ENCODE measurements at places on chromosomes 2 and 18. TPM values are rescaled to one million over a fixed set of nuclear protein-coding genes. Genes with fewer than 3 reads are reported as not detected.

DNA sequence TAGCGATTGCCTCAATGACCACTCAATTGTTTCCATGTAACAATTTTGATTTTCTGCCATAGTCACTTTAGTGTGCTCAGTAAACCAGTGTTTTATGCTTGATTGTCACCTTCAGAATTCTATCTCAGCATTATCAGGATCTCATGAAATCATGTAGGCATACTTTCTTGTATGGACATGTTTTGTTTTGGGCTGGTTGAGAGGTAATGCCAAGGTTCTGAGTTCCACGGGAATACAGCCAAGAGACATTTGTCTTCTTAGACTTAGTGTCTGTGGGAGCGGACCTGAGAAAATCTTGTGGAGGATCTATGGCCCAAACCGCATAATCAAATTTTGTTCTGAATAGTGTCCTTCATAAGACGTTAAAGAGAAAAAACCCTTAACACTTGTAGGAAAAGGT is 10.2 kb downstream of the MSTN start:
- no peak for DNase-seq
- H3K27ac ChIP-seq, result no peak overlapping the region
- no peaks in the 10 kb centered on the region for H3K36me3 ChIP-seq
- H3K4me1 ChIP-seq, result no peaks in the 10 kb centered on the region
- no peak overlapping the region for H3K4me3 ChIP-seq

- H3K4me1 ChIP-seq, result no peaks in the 10 kb centered on the region
- no peak for DNase-seq
- no peak overlapping the region for H3K4me3 ChIP-seq
- H3K27me3 ChIP-seq, result no peaks in the 10 kb centered on the region
- H3K27ac ChIP-seq, result no peak overlapping the region
Measured at GRCh38 chr18:12975488-12975887, 15.7 kb upstream of the CEP192 start.

DNA sequence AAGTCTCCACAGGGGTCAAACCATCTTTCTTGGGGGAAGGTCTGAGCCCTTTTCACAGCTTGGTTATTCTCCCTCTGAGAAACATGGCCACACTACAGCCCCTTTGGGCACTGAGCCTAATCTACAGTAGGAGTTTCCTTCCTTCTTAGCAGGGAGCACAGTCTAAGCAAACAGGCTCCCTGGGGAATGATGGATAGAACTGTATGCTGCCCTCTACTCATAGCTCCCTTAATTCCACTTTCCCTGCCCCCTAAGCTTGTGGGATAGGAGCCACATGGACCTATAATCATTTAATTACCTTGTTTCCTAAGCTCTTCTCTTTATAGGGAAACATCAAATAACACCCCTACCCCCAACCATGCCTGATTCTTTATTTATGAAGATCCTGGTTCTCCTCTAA is 442.1 kb upstream of the MEX3C start:
- no peak overlapping the region for H3K27ac ChIP-seq
- no peaks in the 10 kb centered on the region for H3K27me3 ChIP-seq
- H3K4me3 ChIP-seq, result no peak overlapping the region
- H3K36me3 ChIP-seq, result no peaks in the 10 kb centered on the region

DNA sequence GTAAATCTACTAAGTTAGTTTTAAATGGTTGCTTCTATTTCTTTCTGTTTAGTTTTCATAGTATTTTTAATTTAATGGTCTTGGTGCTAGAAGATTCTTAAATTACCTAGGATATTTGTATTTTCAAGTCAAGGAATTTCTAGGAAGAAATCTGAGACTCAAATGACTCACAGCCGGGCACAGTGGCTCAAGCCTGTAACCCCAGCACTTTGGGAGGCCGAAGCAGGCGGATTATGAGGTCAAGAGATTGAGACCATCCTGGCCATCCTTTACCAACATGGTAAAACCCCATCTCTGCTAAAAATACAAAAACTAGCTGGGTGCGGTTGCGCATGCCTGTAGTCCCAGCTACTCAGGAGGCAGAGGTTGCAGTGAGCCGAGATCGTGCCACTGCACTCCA is 95.5 kb downstream of the C2orf74 start:
- H3K4me1 ChIP-seq, result no peaks in the 10 kb centered on the region
- H3K27ac ChIP-seq, result no peak overlapping the region
- H3K27me3 ChIP-seq, result no peaks in the 10 kb centered on the region
- H3K36me3 ChIP-seq, result no peaks in the 10 kb centered on the region
- no peak overlapping the region for H3K4me3 ChIP-seq

- no peak for DNase-seq
- no peaks in the 10 kb centered on the region for H3K36me3 ChIP-seq
- H3K4me1 ChIP-seq, result no peaks in the 10 kb centered on the region
- H3K27me3 ChIP-seq, result peaks cover 8% of the 10 kb centered on the region
Measured at GRCh38 chr2:158926478-158926948, 41.9 kb upstream of the TANC1 start.

DNA sequence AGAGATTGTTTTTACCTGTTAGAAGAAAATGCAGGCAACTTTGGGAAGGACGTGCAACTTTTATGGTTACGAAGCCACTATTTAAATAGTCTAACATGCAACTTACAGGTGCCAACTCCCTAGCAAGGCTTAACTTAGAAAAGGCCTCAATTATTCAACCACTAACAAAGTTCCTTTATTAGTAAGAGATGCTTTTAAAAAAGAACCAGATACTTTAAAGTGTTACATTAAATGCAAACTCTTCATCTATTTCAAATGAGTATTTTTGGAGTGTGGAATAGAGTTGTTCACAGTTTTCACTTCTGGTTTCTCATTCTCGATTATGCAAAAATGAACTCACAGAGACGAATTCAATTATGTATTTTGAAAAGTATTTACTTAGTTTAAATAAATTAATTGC is 51.7 kb downstream of the PELI1 start:
- no peaks in the 10 kb centered on the region for H3K27me3 ChIP-seq
- no peak overlapping the region for H3K4me3 ChIP-seq
- H3K27ac ChIP-seq, result no peak overlapping the region
- DNase-seq, result no peak
- peaks cover 3% of the 10 kb centered on the region for H3K36me3 ChIP-seq

- no peaks in the 10 kb centered on the region for H3K27me3 ChIP-seq
- H3K27ac ChIP-seq, result no peak overlapping the region
- H3K36me3 ChIP-seq, result no peaks in the 10 kb centered on the region
- H3K4me1 ChIP-seq, result no peaks in the 10 kb centered on the region
- H3K4me3 ChIP-seq, result no peak overlapping the region
Measured at GRCh38 chr2:162327134-162327769, 8.8 kb upstream of the IFIH1 start.

GRCh38 chr2:180910831-180911665 is 69.4 kb upstream of the UBE2E3 start:
- no peak overlapping the region for H3K27ac ChIP-seq
- H3K4me1 ChIP-seq, result no peaks in the 10 kb centered on the region
- no peak for DNase-seq
- no peak overlapping the region for H3K4me3 ChIP-seq
- no peaks in the 10 kb centered on the region for H3K27me3 ChIP-seq

GRCh38 chr2:143026411-143027054 is 102.7 kb upstream of the ARHGAP15 start:
- DNase-seq, result no peak
- H3K4me1 ChIP-seq, result no peaks in the 10 kb centered on the region
- H3K27me3 ChIP-seq, result peaks cover 12% of the 10 kb centered on the region
- no peaks in the 10 kb centered on the region for H3K36me3 ChIP-seq

- H3K27ac ChIP-seq, result no peak overlapping the region
- H3K27me3 ChIP-seq, result no peaks in the 10 kb centered on the region
- no peak for DNase-seq
- no peak overlapping the region for H3K4me3 ChIP-seq
- no peaks in the 10 kb centered on the region for H3K36me3 ChIP-seq
Measured at GRCh38 chr2:209383212-209383611, 40.6 kb upstream of the MAP2 start.

- no peaks in the 10 kb centered on the region for H3K27me3 ChIP-seq
- H3K36me3 ChIP-seq, result no peaks in the 10 kb centered on the region
- DNase-seq, result no peak
Measured at GRCh38 chr18:48541747-48542400, 3.0 kb downstream of the CTIF start.

- no peaks in the 10 kb centered on the region for H3K36me3 ChIP-seq
- DNase-seq, result no peak
- H3K27me3 ChIP-seq, result no peaks in the 10 kb centered on the region
- H3K4me1 ChIP-seq, result no peaks in the 10 kb centered on the region
- no peak overlapping the region for H3K27ac ChIP-seq
Measured at GRCh38 chr2:138910427-138910826, 130.2 kb upstream of the NXPH2 start.

DNA sequence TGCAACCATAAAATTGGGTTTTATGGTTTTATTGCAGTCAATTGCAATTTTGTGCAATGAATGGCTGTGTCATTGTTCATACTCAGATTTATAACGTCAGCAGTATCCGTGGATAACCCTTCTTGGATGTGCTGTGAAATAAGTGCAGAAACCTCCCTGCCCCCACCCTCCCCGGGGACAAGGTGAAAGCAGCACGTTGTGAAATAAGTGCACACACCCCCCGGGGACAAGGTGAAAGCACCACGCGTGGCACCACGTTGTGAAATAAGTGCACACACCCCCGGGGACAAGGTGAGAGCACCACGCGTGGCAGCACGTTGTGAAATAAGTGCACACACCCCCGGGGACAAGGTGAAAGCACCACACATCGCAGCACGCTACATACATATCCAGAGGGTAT is 93.6 kb upstream of the NFATC1 start:
- no peak overlapping the region for H3K4me3 ChIP-seq
- DNase-seq, result no peak
- H3K27ac ChIP-seq, result no peak overlapping the region
- H3K4me1 ChIP-seq, result no peaks in the 10 kb centered on the region

GRCh38 chr2:16291226-16291625 is 350.9 kb downstream of the MYCN start:
- no peaks in the 10 kb centered on the region for H3K4me1 ChIP-seq
- no peak overlapping the region for H3K4me3 ChIP-seq
- H3K36me3 ChIP-seq, result no peaks in the 10 kb centered on the region

Gene MEP1B
- total RNA-seq, result not detected

Gene MPV17
- 99.1 TPM for total RNA-seq

Gene CNDP1
- not detected for total RNA-seq

Gene ADI1
- total RNA-seq, result 20.9 TPM

Gene GULP1
- 0.13 TPM for total RNA-seq

Gene DSG4
- total RNA-seq, result not detected

Gene ST8SIA5
- not detected for total RNA-seq

All from T-cell (primary cell).